ENCODE measurements at places on chromosomes 6 and 20.

- DNase-seq, result no peak
Measured at GRCh38 chr6:128521282-128521632, 858 bp upstream of the PTPRK start.

DNA sequence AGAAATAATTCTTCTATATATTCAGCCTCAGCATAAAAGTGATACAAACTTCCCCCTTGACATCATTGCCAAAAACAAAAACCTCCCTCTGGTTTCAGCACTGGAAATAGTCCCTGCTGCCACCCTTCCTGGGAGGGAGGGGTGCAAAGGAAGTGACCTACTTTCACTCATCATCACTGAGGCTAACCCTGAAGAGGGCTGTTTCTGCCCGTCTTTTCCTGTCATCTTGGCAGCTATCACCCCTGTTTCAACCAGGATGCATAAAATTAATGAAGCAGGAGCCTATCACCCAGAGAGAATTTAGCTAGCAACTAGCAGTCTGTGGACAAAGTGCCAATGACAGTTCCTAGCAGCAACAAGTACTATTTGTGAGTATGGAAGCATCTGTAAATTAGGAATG lies 397.8 kb downstream of the LAMA2 start:
- no peak for DNase-seq

GRCh38 chr20:58523971-58524315 lies 8.7 kb upstream of the APCDD1L start:
- DNase-seq, result no peak

DNA sequence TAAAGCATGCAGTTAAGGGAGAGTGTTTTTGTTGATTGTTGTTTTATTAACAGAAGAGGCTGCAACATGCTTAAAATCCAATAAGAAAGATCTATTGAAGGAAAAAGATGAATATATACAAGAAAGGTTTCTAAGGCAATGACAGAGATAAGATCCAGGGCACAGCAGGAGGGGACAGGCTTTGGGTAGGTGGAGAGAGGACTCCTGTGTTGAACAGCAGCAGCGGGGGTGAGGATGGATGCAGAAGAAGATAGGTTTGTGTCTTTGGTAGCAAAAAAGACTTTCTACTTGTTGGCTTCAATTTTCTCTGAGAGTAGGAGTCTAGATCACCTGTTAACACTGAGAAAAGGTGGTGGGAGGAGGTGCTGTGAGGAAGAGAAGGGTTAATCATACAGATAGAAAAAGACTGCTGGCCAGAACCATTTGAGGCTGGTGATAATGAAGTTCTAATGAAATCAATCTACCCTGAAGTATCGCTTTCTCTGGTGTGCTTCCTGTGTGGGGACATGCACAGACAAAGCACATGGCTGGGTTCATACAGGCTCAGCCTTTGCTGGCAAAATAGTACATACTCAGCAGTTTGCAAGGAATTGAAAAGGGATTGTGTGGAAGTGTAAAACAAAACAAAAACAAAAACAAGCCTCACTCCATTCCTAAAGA lies 17.2 kb upstream of the DST start:
- no peak for DNase-seq

GRCh38 chr6:163998496-163998895 lies 584.0 kb downstream of the QKI start:
- no peak for DNase-seq

DNA sequence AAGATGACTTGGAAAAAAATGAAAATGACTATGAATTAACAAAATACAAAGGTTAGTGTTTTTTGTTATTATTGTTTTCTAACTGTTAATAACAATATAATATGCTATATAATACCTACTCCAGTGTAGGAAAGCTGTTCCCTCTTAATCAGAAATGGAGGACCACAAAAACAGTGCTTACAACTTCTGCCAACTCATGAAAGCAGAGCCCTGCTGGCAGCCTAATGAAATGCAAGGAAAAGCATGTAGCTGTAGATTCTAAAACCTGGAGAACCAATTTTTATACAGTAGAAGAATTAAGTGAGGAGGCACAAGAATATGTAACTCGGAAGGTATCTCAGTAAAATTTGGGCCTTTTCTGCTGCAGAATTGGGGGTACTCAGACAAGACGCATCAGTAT lies 29.4 kb downstream of the PHIP start:
- DNase-seq, result no peak

DNA sequence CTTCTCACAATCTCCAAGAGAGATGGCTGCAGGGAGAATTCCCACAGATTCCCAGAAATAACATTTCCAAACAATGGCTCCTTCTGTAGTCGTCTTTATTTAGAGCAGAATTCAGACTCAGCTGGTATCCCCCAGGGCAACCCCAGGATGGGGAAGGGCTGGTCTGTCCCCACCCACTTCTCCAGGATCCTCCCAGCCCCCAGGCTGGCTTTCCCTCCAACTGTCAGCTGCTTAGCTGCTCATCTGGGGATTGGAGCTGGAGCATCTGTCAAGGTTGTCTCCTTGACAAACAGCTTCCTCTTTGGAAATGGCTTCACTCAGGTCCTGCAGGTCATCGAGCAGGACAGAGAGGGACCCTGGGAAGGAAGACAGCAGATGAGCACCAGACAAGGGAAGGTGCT lies 3.5 kb upstream of the PSORS1C2 start:
- DNase-seq, result no peak

GRCh38 chr20:6999381-6999780 lies 231.9 kb downstream of the BMP2 start:
- DNase-seq, result no peak

DNA sequence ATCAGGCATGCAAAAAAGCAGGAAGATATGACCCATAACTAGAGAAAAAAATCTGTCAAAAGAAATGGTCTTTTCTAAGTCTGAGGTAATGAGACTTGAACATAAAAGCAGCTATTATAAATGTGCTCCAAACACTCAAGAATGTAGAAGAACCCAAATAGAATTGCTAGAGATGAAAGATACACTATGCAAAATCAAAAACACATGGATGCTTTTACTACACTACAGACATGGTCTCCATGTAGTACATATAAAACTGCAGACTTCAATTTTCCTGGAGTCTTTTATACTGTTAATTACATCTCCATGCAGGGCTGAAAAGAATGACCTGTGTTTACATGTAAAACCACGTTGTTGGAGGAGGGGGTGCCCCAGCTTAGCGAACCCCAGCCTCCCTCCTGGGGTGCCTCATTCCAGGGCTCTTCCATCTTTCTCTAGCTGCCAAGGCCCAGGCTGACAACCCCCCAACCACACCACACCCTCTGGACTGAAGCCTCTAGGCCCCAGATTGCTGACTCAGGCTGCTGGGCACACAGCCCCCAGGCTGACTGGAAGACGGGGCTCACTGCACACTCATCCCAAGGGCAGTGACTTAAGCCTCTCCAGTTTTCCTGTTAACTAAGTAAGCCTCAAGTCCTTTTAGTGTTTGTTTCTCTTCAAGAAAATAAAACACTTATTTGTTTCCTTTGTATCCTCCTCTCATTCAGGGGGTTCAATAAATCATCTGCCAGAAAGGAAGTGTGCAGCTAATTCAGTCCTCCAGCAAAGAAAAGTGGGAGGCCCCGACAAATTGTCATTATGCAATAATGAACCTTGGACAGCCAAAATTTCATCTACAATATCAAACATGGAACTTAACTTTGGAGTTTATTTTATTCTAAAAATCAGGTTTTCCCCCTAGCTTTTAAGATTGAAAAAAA lies 26.0 kb upstream of the PLAGL1 start:
- no peak for DNase-seq

DNA sequence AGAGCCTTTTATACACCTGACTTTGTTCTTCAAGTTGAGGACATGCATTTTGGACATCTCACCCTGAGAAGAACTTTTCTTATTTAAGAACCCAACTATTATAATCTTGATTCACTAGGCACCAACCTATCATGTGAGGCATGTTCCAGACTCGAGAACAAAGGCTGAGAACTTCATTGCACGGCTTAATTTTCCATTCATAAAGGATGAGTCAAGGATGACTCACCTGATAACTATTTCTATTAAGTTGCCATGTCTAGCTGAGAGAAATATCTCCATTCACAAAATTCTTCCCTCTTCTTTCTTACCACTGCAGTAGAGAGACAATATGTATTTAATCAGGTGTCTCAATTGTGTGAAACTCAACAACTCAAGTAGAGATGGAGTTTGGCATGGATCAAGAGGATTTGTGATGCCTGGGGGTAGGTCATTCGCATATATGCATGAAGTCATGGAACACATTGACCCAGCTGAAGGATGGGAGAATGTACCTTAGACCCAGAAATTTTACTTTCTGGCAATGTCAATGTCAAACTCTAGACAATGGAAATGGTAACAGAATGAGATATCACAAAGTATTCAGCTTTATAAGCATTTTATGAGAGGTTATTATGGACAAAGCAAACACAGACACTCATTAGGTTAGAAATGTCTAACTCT lies 208.7 kb upstream of the PRND start:
- DNase-seq, result no peak

DNA sequence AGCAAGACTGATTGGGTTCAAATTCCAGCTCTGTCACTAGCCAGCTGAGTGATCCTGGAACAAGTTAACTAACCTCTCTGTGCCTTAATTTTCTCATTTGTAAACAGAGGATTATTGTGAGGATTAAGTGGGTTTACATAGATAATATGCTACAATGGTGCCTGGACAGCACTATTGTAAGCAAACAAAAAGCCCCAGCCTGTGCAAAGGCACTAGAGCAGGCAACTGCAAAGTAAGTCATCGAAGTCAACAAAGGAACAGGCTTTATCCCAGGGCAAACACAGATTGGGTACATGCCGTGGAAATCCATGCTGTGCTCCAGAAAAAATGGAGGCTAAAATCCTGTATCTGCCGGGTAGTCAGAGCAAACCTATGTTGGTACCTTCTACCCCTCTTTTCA lies 43.2 kb upstream of the CTNNBL1 start:
- no peak for DNase-seq

- DNase-seq, result no peak
Measured at GRCh38 chr20:44646023-44646640, 5.4 kb downstream of the ADA start.

DNA sequence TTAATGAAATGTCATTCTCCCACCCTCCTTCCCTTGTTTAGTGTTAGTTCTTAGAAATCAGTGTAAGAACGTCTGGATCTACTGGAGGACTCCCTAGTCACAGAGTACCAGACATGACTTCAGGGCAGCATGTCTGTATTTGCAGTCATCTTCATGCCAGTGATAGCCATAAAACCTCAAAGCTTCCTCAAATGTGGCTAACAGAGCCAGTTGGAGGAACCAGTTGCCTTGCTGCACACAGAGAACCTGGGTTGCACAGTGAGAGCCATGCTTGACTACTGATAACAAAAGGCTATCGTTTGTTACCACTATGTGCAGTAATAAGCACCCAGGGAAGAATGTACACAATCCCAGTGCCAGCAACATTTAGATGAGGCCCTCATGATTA lies 20.1 kb downstream of the NT5E start:
- no peak for DNase-seq

GRCh38 chr6:45626087-45626891 lies 248.6 kb upstream of the SUPT3H start:
- no peak for DNase-seq

DNA sequence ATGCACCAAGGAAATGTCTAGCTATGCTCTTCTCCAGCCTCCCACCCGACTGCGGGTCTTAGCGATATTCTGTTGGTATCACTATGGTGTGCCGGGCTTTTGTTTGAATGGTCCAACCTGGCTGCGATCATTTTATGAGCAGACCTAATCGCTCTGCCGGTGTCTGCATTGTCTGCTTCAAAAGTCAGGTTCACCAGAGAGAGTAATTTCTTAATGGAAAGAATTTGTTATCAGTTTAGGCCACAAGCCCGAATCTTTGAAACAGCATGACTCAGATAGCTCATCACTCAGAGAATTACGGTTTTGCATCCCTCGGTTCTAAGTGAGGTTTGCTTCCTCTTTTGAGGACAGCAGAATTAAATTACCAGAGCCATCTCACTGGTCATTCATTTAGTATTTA lies 521.0 kb upstream of the ARID1B start:
- DNase-seq, result no peak

GRCh38 chr6:168319279-168320111 lies at the start of gene DACT2:
TSS of gene DACT2 (minus strand) at chr6:168319777. CDS start at chr6:168319633, 144 bp downstream.
- no peak for DNase-seq

DNA sequence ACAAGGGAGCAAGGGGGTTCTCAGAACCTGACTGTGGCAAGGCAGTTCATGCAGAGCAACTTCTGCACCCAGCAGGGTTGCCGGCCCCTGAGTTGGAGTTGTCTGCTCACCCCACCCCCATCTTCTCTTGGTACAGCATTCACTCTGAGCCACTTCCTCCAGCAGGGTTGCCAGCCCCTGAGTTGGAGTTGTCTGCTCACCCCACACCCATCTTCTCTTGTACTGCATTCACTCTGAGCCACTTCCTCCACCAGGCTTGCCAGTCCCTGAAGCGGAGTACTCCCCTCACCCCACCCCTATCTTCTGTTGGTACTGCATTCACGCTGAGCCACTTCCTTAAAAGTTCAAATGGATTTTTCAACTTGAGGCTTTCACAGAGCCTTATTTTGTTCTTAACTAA lies 79.7 kb upstream of the SYNDIG1 start:
- no peak for DNase-seq

- no peak for DNase-seq
Measured at GRCh38 chr6:4372866-4373265, 237.5 kb upstream of the ECI2 start.

- no peak for DNase-seq
Measured at GRCh38 chr6:7282097-7282906, 30.7 kb downstream of the SSR1 start.

GRCh38 chr6:42332916-42333315 lies 115.3 kb upstream of the MRPS10 start:
- no peak for DNase-seq

DNA sequence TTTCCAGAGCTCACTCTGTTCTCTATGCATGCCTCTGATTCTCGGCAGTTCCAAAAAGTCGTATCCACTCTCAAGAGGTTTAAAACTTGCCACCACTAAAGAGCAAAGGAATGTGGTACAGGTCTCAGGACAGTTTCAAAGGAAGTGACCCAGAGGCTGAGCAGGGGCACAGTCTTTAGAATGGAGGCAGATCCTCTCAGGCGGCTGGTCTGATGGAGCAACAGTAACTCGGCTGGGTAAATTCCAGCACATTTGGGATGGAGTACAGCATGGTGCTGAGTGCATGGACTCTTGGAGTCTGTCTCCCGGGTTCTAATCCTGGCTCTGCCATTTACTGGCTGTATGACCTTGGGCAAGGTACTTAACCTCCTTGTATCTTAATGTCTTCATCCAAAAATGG lies 88.1 kb upstream of the BACH2 start:
- DNase-seq, result no peak

GRCh38 chr20:20677186-20677585 lies 35.3 kb downstream of the RALGAPA2 start:
- no peak for DNase-seq

GRCh38 chr6:30938730-30939129 lies 2.0 kb upstream of the MUCL3 start:
- DNase-seq, result no peak

GRCh38 chr6:112827793-112828192 lies 480.7 kb downstream of the RFPL4B start:
- no peak for DNase-seq

GRCh38 chr6:31358302-31358701 lies 1.3 kb upstream of the HLA-B start:
- no peak for DNase-seq
